ENCODE measurements at places on chromosomes 4 and X.

DNA sequence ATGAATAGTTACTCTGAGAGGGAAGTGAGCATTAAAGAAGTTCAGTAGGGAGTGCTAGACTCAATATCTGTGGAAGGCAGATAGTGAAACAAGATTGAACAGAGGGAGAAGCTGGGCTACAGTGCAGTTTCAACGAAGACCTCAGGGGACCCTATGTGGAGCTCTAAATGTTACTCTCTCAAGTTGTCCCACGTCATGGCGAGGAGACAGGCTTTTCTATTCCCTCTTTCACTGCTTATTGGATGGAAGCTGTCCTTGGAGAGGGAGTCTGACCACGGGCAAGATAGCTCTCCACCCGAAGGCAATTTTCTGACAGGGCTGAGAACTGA, 42.3 kb upstream of the CCSER1 start:
- DNase-seq, result no peak

GRCh38 chrX:46611658-46612362, 38.2 kb downstream of the CHST7 start:
- DNase-seq, result no peak

GRCh38 chr4:186789651-186790050, 66.0 kb upstream of the FAT1 start:
- DNase-seq, result no peak

- DNase-seq, result no peak
Measured at GRCh38 chr4:47278631-47279030, 184.9 kb downstream of the COMMD8 start.

GRCh38 chr4:113790478-113790877, 28.9 kb upstream of the CAMK2D start:
- no peak for DNase-seq

GRCh38 chr4:86099348-86099747, 260.5 kb downstream of the MAPK10 start:
- no peak for DNase-seq

GRCh38 chrX:17919896-17920446, 58.9 kb upstream of the RAI2 start:
- DNase-seq, result no peak

DNA sequence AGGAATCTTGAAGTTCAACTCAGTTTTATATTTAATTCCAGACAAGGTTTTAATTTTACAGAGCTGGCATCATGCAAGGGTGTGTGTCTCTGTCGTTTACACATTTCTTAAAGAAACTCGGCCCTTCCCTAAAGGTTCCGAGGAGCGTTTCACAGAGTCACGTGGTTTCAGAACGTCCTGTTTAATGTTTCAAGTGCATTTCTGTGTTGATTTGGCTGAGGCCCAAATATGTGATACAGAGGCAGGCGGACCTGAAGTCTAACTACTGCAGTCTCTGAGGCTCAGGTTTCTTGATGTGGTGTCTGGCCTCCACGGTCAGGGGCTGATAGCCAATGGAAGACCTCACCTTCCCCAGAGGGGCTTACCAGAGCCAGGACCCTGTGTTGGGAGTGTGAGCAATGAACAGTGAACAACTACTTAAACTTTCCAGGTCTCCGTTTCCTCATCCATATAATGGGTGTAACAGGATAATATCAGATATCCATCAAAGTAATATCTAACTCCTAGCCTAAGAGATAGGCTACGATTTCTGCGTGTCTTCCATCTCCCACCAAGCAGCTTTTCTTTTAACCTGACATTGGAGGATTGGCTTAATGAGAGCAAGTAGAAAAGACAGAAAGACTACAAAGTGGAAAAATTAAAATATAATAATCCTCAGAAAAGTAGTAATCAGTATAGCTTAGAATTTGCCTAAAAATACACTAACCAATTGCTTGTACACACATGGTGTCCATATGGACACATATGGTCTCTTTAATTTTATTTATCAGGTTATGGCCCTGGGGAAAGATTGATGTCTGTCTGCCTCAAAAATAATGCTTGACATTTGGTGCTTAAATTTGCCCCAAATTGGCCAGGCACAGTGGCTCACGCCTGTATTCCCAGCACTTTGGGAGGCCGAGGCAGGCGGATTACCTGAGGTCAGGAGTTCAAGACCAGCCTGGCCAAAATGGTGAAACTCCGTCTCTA, 50.0 kb upstream of the TRIM2 start:
- DNase-seq, result no peak

GRCh38 chrX:4909348-4909747, 1195.9 kb upstream of the PRKX start:
- no peak for DNase-seq

DNA sequence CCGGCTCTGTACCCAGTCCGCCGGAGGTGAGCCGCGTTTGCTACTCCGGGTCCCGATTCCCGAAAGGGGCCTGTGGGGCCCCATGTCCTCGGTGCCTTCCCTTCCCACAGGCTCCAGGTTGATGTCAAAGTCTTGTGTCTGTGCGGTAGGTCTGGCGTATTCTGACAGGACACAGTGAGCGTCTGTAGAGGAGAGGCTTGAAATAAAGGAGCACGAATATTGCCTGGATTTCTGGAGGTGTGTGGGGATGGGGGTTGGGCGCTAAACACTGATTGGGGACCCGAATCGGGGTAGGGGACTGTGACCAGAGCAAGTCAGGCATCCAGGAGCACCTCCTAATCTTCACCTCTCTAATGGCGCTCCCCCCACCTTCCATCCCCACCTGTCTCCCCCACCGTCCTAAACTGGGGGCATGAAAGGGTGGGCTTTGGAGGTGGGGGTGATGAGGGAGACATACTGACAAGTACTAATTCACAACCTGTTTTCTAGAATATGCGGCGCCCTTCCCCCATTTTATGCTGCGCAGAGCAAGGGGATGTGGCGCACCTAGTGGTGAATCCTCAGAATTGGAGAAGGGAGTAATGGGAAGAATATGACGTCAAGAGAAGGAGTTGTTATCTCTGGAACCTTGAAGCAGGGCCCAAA, 855 bp downstream of the GPRASP2 start:
- DNase-seq, result no peak
